ENCODE measurements at places on chromosomes 2 and 18. TPM values are rescaled to one million over a fixed set of nuclear protein-coding genes. Genes with fewer than 3 reads are reported as not detected.

GRCh38 chr2:98505971-98506664 lies 61.5 kb downstream of the INPP4A start:
- DNase-seq = no peak

GRCh38 chr2:236755278-236755840 lies 185.7 kb downstream of the ACKR3 start:
- no peak for DNase-seq

CSRNP3 gene
- 2.3 TPM for total RNA-seq

- DNase-seq = no peak
Measured at GRCh38 chr2:217291259-217291658, 431.4 kb upstream of the TNP1 start.

- DNase-seq = no peak
Measured at GRCh38 chr2:188720811-188721605, 253.2 kb upstream of the COL3A1 start.

- no peak for DNase-seq
Measured at GRCh38 chr2:175152242-175152641, 15.8 kb downstream of the ATF2 start.
